ENCODE measurements at places on chromosomes 7 and 10.

- no peak for DNase-seq
Measured at GRCh38 chr7:118657391-118658005, 433.0 kb downstream of the ANKRD7 start.

DNA sequence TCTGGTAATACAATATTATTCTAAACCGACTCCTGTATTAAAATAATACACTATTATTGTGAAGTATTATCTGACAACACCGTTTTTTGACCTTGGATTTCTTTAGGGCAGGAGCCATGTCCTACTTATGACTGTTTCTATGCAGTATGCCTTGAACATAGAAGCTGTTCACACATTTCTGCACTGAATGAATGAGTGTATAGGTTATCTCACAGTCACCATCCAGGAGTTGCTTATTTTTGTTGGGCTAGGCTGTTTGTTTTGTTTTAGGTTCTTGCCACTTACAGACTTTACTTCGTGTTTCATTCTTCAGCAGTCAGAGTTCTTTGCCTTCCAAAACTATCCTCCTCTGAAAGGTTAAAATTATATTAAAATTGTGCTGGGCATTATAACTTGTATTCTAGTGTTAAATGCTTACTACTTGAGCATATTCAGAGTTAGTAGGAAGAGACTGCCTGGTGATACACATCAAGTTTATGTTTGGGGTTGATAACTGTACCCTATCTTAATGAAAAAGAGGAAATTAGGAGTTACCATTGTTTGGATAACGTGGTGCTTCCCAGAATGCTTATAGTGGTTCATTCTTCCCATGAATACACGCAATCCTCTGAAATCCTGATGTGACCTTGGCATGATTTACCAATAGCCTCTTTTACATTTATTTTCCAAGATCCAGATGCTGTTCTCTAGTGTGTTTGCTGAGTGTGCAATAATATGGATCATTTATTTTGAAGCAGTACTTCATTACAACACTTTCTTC lies 1.7 kb downstream of the RALA start:
- no peak for DNase-seq

GRCh38 chr7:2513702-2514101 lies 5.9 kb upstream of the LFNG start:
- DNase-seq = no peak

GRCh38 chr7:156929789-156930539 lies 19.5 kb upstream of the NOM1 start:
- DNase-seq = no peak

GRCh38 chr7:107045195-107045960 lies 873 bp downstream of the PRKAR2B start:
- DNase-seq = no peak

GRCh38 chr10:79266543-79267312 lies 80.5 kb upstream of the PPIF start:
- peak; percentile 69 for DNase-seq

DNA sequence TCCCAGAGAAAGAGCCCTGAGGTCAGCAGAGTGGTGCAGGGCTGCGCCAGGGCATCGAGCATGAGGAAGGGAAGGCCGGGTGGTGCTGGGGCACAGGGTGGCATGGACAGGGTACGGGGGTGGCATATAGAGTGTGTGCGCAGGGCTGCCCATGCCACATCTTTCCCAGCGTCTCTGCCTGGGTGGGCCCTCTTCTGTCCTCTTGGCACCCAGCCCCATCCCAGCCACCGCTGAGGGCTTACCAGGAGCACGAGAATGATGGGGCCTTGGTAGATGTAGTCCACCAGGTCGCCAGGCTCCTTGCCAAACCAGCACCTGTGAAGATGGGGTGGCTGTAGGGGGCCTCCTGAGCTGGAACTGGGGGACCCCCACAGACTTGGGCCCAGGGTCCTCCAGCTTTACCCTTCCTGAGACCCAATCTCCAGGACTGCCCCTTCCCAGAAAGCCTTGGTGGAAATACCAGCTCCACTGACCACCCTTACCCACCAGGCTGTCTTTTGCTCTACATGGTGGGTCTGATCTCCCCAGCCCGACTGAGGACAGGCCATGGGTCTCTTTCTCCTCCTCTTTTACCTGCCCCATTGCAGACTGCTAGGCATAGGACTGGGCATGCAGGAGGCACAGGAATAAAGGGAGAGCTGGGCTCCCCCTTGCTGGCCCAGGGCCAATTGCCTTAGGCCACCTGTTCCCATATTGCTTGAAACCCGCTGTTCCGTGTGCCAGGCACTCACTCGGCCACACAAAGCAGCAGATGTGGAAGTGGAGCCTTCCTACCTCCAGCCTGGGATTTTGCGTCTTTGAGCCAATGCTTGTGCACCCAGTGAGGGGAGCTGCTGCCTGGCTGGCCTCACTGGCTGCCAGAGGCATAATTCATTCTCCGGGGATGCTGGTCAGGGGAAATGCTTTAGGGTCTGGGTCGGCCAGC lies 21.7 kb downstream of the CRHR2 start:
- DNase-seq = no peak

GRCh38 chr10:102342458-102342857 lies 53.0 kb upstream of the NFKB2 start:
- DNase-seq = no peak

DNA sequence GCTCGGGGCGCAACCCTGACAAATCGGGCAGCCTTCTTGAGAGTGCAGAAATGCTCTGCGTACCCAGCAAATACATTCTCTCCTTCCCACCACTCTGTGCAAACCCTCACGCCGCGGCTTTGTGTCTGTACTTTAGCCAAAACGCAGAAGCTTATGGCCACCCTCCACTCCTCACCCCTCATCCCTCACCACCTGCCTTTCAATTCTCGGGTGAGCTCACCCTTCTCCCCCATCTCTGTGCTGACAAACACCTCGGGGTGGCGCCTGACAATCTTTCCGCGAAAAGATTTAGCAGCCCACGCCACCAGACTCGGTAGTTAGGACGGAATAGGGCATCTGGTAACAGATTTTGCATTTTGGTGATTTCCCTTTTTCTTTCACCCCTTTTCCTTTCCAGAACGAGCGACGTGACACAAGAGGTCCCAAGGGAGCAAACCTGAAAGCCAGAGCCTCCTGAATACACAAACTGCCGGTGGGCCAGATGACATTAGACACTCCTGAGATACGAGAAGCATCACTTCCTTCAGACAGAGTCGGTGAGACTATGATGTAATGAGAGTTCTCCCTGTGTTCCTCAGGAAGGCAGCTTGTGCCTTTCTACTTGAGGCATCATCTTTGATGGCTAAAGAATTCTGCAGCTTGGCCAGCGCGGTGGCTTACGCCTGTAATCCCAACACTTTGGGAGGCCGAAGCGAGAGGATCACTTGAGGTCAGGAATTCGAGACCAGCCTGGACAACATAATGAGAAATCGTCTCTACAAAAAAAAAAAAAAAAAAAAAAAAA lies 671 bp upstream of the ATAD1 start:
- DNase-seq = no peak

GRCh38 chr7:149799397-149800168 lies 26.2 kb upstream of the ZNF467 start:
- DNase-seq = no peak

DNA sequence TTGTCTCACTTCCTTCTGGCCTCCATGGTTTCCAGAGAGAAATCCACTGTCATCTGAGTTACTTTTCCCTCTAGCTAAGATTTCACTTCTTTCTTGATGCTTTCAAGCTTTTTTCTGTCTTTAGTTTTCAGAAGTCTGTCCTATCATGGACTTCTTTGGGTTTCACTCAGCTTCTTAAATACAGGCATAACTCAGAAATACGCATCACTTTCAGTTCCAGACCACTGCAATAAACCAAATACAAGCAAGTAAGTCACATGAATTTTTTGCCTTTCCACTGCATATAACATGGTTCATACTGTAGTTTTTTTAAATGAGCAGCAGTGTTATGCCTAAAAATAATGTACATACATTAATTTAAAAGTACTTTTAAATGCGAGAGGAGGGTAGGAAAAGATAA lies 48.7 kb downstream of the STK17A start:
- DNase-seq = no peak

DNA sequence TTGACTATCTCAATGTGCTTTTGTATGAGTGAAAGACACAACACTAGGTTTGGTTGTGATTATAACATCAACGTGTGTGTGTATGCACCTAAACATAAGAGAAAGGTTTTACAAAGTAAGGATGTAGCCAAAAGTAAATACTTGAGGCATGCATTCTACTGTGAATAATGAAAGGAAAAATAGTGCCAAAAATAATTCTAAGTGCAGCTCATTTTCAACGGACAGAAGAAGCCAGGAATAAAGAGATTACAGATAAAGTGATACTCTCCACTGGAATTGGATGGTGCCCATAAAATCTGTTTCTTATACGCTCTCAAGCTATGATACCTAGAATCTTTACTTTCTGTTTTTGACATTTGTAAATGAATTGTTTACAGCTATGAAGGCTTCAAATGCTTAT lies 135.0 kb upstream of the TMEM72 start:
- no peak for DNase-seq

- no peak for DNase-seq
Measured at GRCh38 chr10:5450605-5451384, 38.4 kb downstream of the NET1 start.

- DNase-seq = no peak
Measured at GRCh38 chr10:119677126-119677525, 25.9 kb downstream of the BAG3 start.

DNA sequence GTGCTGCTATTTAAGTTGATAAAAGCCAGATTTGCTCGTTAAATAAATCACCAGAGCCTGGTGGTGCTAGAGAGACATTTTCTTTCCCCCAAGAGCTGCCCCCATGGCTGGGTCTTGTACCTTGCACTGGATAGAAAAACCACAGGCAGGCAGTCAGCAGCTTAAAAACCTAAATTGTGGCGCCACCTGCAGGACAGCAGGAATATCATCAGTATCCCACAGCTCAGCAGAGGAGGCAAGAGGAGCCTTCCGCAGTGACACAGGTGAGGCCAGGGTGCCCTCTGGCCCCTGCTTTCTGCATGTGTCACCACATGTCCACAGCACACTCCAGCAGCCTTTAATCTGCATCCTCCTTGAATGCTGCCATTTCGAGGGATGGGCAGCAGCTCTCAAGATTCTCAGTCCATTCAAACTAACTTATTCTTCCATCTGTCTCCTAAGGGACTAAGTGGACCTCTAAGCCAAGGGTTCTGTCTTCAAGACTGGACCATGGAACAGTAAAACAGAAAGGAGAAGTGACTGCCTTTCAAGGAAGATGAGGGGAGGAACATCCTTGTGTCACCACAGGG lies 4.5 kb upstream of the PLXNA4 start:
- DNase-seq = peak; percentile 37

- DNase-seq = no peak
Measured at GRCh38 chr10:91043173-91043910, 122.5 kb upstream of the ANKRD1 start.

GRCh38 chr7:108048422-108048821 lies 45.5 kb upstream of the LAMB1 start:
- no peak for DNase-seq

GRCh38 chr10:63769367-63769766 lies 248.2 kb downstream of the REEP3 start:
- DNase-seq = no peak

GRCh38 chr7:114989531-114989930 lies 67.6 kb downstream of the MDFIC start:
- no peak for DNase-seq

DNA sequence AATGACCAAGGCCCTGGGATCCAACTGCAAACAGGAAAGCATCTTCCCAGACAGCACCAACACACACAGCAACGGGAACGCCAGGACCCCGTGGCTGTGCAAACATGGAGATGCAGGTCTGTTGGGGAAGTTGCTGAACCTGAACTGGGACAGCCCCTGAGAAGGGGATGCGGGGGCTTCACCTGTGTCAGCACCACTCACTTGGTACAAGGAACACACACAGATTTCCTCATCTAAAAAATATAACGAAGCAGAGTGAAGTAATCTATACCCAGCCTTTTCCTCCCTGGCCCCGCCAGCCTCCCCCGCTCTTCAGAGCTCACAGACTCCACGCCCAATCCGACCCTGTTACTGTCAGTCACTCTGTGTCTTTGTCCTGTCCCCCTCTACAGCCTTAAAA lies 93.0 kb downstream of the PTPRN2 start:
- no peak for DNase-seq

DNA sequence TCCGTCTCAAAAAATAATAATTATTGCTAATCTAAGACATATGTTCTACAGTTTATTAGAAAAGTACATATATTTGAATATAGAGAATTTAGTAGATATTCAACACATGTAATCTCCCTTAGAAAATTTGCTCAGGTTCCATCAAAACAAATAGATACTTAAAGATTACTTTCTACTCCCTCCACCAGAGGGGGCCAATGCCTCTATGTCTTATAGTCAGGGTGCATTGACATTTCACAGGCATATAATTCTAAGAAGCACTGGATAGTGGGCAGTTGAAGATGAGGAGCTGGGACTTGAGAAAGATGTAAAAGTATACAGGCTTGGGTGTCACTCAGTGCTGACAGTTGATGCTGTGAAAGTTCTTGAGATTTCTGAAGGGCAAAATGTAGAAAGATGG lies 301.6 kb upstream of the HPS1 start:
- peak; percentile 1 for DNase-seq

DNA sequence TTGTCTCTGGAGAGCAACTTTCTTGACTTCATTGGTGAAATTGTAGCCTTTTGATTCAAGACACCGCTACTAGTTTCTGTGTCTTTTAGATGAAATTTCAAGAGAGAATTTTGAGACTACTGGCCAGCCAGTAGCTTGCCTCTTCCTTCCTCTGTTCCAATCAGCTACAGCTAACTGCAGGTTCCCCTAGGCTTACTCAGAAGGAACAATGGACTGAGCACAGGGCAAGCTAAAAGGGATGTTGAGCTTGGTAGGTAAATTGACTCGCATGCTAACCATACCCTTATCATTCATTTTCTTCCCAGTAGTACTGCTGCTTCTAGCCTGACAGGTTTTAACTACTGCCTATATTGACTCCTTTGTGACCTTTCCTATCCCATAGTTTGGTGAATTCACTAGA lies 81.1 kb downstream of the RUNDC3B start:
- DNase-seq = no peak
